ENCODE measurements at places on chromosomes 3 and 15.

GRCh38 chr15:71215126-71215894 lies 100.0 kb downstream of the THSD4 start:
- DNase-seq = no peak

DNA sequence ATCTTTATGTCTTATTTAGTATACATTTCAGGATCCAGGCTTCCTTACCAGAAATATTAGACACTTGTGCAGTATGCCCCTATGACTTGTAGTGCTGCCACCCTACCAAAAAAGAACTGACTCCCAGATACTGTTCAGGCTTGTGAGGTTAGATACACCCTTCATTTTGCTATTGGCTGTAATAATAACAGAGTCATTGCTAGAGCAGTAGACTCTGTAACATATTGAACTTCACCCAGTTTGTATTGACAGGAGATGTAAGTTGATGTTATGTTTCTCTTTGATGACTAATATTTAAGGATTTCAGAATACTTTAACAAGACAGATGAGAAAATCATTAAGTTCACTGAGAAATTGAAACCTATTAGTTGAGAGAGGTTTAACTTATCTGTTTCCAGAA lies 32.9 kb downstream of the RNF111 start:
- no peak for DNase-seq

GRCh38 chr3:158773845-158774830 lies 27.7 kb upstream of the MFSD1 start:
- no peak for DNase-seq

GRCh38 chr3:56413911-56414310 lies 54.4 kb downstream of the ERC2 start:
- no peak for DNase-seq

- no peak for DNase-seq
Observed at GRCh38 chr3:30453360-30454039, 152.9 kb upstream of the TGFBR2 start.

DNA sequence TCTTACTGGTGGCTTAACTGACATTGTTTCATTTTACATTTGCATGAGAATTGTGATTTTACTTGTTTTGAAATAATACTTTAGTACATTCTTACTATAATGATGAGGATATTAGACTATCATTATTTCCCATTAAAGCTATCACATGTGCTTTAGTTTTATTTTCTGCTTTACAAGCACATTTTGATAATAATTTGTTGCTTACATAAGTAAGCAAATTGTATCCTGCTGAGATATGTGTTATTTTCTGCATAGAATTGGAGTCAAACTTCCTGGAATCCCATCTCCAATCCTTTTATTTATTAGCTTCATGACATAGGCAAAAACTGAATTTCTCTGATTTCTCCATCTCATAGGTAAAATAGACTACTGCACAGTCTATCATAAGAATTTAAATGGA lies 847.4 kb downstream of the DIPK2A start:
- no peak for DNase-seq

GRCh38 chr3:66097647-66098046 lies 58.9 kb upstream of the MAGI1 start:
- DNase-seq = no peak

GRCh38 chr3:61181874-61182273 lies 69.4 kb downstream of the FHIT start:
- DNase-seq = no peak

DNA sequence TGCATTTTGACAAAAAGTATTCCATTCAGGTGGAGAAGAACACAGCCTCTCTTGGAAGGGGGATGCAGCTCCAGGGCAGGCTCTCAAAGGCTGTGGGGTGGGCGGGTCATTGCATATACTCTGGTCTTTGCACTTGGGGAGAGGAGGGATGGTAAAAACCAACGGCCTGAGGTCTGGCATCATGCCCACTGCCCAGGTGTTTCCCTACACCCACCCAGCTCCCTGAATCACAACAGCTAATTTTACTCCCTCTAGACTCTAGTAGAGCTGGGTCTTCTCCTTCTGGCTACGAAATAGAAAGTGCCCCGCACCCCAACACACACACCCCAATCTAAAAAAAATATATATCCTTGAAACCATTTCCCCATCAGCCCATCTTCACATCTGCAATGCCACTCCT lies 1.0 kb downstream of the MYLK start:
- DNase-seq = no peak

- no peak for DNase-seq
Observed at GRCh38 chr3:73029321-73029796, 32.1 kb upstream of the EBLN2 start.

DNA sequence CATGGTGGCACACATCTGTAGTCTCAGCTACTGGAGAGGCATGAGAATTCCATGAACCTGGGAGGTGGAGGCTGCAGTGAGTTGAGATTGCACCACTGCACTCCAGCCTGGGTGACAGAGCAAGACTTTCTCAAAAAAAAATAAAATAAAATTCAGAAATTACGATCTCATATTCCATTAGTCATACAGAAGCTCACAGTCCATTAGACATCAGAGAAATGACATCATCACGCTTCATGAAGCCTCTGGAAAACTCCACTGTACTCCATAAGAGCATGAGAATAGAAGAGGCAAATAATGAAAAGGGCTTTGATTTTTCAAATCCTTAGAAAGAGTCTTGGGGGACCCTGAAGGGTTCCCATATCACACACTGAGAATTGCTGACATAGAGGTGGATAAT lies 145.0 kb upstream of the MITF start:
- DNase-seq = no peak

DNA sequence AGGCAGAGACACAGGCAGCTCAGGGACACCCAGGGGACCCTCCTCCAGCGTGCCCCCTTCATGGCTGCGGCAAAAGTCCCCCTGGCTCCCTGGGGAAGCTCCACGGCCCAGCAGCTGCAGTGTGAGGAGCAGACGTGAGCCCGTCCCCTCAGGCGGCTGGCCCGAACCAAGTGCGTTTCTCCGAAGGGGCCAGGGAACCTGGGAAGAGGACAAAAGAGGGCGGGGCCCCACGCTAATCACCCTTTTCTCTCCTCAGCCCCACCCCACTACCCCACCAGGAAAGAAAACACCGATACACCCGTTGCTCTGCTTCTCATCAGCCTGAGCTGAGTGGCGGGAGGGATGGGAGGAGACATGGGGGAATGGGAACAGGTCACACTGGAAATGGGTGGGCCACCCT lies at the start of gene MUC4:
Gene MUC4, minus strand, starts transcription at position 174 of the 400 bp plus-strand sequence. Its CDS starts 112 bp downstream, at position 62.
- no peak for DNase-seq

- peak; percentile 3 for DNase-seq
Observed at GRCh38 chr3:112770032-112770626, 76.5 kb downstream of the CD200R1L start.

DNA sequence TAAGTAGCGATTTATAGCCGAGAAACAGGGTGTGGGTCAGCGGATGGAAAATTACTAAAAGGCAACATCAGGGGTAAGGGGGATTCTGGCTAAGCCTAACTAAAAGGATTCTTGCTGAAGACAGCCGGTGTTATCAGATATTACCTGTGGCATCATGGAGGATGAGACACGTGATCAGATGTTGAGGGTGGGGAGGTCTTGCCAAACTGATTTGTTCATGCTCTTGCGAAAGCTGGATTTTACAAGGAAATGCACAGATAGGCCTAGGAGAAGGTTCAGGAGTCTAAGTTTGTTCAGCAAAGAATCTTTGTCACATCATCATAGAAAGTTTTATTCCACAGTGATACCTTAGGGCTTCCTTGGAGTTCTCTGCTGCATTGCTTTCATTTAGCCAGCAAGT lies 396.8 kb upstream of the TBL1XR1 start:
- no peak for DNase-seq

DNA sequence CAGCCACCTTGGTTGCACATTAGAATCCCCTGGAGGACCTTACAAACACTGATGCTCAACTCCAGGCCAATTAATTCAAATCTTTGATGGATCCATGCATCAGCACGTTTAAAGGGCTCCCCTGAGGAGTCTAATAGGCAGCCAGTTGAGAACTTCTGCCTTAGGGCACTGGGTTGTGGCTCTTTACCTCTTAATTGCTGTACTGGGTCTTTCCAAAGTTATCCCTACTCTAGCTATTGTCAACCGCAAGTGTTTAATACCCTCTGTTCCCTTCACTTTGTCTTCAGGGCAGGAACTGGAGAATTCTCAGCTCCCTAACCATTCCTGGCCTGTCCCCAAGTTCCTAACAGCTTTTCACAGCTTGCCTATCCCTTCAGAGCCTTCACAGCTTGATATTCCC lies 15.0 kb upstream of the FAM174B start:
- no peak for DNase-seq

GRCh38 chr3:8328967-8329366 lies 172.7 kb upstream of the LMCD1 start:
- DNase-seq = no peak

GRCh38 chr15:64455961-64456371 lies 4.4 kb upstream of the ZNF609 start:
- no peak for DNase-seq

DNA sequence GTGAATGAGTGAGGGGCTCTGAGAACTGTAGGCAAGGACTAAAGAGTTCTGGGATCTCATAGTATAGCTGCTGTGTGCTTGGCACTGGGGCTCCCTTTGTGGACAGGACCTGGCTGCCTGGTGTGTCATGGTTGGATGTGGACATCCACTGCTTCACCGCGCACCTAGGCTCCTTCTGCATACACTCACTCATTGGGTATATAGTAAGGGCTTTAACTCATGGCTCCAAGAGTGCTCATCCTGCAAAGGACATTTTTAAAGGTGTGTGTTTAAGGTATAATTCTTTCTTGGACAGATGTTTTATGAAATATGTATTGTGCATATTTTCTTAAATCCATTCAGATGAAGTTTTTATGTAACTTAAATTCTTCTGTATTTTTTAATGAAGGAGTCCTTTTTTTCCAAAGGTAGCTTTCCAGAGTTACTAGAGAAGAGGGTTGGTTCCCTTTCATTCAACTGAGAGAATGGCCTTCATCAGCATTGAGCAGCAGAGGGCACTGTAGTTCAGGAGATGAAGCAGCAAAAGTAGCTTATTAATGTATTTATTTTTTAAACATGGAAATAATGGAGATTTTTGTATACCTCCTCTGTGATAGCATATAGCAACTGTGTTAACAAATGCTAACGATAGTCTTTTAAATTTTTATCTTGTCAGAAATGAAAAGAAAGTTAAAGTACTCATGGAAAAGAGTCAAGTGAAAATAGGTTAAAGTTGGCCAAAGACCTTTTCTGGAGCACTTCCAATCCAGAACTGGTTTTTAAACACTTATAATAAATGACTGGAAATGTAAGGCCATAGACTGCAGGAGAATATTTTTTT lies 25.2 kb downstream of the OXNAD1 start:
- DNase-seq = peak; percentile 36

DNA sequence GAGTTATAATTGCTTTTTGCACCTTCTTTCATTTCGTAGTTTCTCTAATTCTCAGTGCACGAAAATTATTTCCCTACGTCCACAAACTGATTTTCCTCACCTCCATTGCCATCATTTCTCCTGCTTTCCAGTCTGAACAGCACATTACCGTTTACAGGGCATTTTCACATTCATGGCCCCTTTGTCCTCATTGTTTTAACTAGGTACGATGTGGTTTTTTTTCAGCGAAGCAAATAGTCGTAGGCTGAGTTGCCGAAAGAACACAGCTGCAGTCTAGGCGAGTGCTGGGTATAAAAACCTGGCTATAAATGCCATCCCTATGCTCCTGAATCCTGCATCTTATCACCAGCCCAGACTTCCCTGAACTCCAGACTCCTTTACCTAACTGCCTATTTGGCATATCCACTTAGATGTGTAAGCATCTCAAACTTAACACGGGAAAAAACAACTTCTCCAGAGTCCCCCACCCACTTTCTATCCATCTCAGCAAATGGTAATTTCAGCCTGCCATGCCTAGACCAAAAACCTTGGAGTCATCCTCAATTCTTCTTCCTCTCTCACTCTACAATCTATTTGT lies 691 bp upstream of the FSIP1 start:
- no peak for DNase-seq

DNA sequence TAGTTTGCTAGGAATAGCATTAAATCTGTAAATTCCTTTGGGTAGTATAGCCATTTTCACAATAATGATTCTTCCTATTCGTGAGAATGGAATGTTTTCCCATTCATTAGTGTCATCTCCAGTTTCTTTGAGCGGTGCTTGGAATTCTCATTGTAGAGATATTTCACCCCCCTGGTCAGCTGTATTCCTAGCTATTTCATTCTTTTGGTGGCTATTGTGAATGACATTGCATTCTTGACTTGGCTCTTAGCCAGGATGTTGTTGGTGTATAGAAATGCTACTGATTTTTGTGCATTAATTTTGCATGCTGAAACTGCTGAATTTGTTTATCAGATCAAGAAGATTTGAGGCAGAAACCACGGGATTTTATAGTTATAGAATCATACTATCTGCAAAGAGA lies 690.5 kb upstream of the ALCAM start:
- no peak for DNase-seq

GRCh38 chr3:112376992-112377391 lies 44.0 kb downstream of the CD200 start:
- DNase-seq = no peak

- DNase-seq = no peak
Observed at GRCh38 chr3:72786668-72787067, 61.6 kb downstream of the SHQ1 start.

DNA sequence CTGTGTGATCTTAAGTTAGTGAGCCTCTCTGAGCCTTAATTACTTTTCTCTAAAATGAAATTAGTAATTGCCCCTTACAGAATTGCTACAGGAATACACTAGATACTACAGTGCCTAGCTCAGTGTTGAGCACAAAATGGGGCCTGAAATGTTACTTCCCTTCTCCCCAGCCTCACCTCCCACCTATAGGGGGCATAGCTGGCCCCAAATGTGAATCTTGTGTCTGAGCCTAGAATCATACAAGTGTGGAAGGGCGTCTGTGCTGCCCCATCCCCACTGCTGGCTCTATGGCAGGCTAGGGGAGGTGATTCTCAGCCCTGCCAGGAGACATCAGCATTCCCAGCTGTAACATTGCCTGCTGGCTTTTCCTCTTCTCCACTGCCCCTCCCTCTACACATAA lies 42.7 kb downstream of the IFT122 start:
- DNase-seq = no peak

DNA sequence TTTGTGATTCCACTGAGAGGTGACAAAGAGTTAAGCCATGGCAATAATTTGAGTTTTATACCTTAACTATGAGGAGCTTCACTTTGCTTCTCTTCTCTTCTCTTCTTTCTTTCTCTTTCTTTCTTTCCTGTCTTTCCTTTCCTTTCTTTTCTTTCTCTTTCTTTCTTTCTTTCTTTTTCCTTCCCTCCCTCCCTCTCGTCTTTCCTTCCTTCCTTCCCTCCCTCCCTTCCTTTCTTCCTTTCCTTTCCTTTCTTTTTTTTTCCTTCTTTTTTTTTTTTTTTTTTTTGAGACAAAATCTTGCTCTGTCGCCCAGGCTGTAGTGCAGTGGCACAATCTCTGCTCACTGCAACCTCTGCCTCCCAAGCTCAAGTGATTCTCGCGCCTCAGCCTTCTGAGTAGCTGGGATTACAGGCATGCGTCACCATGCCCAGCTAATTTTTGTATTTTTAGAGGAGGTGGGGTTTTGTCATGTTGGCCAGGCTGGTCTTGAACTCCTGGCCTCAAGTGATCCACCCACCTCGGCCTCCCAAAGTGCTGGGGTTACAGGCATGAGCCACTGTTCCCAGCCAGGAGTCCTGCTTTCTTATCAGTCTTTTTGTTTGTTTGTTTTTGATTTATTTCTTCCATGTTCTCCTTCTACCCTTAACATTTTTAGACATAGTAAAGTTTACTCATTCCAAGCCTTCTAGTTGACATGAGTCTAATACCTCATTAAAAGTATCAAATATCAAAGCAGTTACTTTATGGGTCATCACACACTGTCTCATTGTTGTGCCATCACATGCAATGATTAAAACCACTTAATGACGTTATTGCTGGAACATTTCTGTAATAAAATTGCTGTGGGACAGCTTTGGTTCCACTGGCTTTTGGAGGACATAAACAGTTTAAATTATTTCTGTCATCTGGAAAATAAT lies 29.9 kb downstream of the SLC49A4 start:
- no peak for DNase-seq

Measured in stimulated activated CD4-positive, alpha-beta T cell treated with anti-CD3 and anti-CD28 coated beads, Interleukin-1b, Interleukin-23, amount 100 ng/mL, for 4 hours (primary cell).